SJCRH30 (cell line): ENCODE measurements at places on chromosomes 7 and 10.

GRCh38 chr7:154198481-154198880, 146.3 kb downstream of the DPP6 start:
- no peak for DNase-seq

- no peak for DNase-seq
Measured at GRCh38 chr7:151899513-151900360, 22.8 kb upstream of the PRKAG2 start.

DNA sequence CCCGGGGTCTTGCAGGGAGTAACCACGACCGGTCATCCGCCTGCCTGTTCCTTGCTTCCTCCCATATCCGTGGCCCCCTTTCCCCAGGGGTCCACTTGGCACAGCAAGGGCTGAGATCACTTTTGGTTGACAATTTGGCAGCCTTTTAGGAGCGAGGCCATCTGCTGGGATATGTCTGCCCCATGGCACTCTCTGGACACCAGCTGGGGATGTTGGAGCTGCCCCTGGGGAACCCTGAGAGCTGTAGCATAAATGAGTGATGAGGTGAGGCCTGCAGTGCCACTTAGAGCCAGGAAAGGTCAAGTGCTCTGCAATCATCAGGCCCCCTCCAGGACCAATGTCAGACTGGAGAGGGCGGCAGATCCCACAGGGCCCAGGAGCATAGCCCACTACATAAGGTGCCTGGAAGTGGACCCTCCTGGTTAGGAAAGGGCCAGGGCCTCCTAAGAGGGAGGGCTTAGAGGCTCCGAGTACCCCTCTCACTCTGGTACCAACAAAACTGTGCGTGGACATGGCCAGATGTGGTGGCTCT, 92.1 kb downstream of the HIP1 start:
- peak; percentile 71 for DNase-seq

- no peak for DNase-seq
Measured at GRCh38 chr7:33901199-33901598, 4.1 kb upstream of the BMPER start.

DNA sequence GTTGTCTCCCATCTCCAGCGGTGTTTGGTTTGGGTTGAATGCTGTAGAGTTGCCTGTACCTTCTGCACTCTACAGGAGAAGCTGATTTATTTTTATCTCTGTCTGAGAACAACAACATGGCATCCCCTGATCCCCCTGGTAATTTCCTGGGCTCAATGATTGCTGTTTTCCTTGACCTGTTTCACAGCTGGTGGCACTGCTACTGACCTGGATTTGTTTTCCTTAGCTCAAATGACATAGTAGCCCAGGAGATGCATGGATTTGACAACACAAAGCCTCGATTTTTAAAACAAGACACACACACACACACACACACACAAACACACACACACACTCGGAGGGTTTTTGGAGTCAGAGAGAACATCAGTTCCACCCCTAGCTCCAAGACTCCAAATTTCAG, 301.6 kb downstream of the NRG3 start:
- DNase-seq, result no peak

DNA sequence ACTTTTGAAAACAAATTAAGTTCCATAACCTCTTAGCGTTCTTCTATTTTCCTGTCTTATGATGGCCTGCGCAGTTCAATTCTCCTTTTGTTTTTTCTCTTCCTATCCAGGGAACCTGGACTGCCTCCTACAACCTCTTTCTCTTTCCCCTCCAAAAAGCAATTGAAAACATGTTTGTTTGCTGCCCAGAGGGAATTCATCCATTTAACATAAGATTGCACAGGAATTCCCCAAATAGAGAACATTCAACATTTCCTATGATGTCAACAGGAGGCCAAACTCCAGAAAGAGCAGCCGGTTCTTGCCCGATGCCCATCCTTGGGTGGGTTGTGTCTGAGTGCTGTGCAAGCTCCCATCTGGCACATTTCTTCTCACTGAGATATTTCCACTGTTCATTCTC, 94.2 kb upstream of the NRP1 start:
- no peak for DNase-seq

GRCh38 chr10:124292911-124293615, 125.7 kb downstream of the OAT start:
- DNase-seq, result no peak

DNA sequence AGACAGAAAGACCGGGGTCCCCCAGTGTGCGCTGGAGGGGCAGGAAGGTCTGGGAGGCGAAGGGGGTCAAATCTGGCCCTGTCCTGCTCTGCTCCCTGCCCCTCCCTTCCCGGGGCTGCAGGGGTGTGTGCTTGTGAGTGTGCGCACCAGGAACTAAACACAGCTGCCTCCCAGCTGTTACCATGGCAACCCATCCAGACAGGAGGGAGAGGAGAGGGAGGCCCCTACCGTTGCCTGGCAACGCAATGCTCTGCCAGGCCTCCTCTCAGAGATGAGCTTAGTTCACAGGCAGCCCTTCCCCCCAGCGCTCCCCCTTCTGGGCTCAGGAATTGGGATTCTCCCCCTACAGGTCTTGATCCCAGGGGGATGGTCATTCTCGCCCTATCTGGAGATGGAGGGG, 6.1 kb downstream of the NYAP1 start:
- DNase-seq, result peak; percentile 100

GRCh38 chr10:33570495-33570894, 236.0 kb upstream of the NRP1 start:
- DNase-seq, result no peak

DNA sequence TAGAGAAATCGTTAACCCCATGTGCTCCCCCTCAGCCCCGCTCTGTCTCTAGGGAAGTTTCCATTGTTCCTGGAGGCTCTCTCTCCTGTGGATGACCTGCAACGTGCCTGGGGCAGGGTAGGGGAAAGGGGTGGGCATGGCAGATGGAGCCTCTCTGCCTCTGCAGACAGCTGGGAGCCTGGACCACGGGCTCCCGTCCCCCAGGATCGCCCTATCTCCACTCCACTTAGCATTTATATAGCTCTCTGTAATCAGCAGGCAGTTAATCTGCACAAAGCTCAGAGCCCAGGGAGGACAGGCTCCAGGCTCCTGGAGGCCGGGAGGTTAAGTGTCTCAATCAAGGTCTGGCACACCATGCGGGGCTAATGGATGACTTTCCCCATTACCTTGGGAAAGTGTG, 369.7 kb downstream of the PLXNA4 start:
- DNase-seq, result no peak

GRCh38 chr10:116292493-116292892, 19.5 kb upstream of the GFRA1 start:
- no peak for DNase-seq

DNA sequence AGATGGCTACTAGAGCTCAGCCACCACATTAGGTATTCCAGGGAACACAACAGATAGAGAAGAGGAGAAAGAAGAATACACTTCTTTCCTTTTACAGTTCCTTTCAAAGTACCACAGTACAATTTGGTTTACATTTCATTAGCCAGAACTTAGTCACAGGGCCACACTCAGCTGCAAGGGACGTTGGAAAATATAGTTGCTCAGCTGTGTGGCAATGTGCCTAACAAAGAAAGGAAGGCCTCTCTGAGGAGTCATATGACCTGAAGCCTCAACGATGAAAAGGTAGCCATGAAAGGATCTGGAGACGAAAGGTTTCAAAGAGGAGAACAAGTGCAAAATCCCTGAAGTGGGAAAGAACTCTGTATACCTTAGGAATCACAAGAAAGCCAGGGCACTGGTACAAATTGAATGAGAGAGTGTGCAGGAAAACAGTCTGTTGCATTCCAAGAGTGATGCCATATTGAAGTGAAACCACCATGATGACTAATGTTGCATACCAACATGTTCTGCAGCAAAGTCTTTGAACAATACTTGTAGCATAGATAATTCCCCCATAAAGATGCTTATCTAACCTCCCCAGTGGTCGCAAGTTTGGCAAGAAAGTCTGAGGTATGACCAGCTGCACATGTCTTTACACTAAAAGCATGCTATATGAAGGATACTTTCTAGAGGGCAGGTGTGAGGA, 278.9 kb downstream of the HPSE2 start:
- DNase-seq, result peak; percentile 52

DNA sequence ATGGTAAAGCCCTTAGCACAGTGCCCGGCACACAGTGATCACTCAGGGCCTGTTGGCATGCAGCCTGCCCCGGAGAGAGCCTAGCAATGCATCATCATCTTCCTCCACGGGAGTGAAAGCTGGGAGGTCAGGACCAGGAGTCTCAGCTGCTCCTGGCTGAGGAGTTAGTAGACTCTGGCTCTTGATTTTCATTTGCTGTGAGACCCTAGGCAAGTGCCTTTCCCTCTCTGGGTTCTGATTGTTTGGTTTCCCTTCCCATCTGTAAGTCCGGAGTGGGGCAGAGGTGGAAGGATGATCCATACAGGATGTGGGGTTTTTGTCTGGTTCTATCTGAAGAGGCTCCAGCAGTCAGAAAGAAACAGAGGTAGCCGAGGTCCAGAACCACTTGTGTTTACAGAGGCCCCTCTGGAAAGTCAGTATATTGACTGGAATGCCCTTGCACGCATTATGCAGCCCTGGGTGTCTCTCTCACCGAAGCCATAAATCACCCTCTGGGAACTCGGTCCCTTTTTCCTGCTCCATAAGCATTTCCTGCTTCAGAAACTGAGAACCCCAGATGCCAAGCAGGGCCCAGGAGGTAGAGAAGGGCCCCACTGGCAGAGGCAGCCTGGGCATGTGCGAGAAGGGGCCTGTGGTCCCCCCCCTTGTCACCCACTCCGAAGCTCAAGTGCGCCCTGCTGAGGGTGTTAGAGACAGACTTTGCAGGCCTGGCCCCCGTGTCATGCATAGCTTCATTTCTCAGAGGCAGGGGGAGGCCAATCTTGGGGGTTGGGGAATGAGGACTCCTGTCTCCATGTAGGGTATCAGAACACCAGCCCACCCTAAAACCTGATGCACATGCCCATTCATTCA, 8.5 kb downstream of the UNC5B start:
- no peak for DNase-seq

- DNase-seq, result no peak
Measured at GRCh38 chr7:18771834-18772566, 276.5 kb downstream of the HDAC9 start.

GRCh38 chr10:69317626-69318105, 39.4 kb downstream of the HK1 start:
- DNase-seq, result no peak

DNA sequence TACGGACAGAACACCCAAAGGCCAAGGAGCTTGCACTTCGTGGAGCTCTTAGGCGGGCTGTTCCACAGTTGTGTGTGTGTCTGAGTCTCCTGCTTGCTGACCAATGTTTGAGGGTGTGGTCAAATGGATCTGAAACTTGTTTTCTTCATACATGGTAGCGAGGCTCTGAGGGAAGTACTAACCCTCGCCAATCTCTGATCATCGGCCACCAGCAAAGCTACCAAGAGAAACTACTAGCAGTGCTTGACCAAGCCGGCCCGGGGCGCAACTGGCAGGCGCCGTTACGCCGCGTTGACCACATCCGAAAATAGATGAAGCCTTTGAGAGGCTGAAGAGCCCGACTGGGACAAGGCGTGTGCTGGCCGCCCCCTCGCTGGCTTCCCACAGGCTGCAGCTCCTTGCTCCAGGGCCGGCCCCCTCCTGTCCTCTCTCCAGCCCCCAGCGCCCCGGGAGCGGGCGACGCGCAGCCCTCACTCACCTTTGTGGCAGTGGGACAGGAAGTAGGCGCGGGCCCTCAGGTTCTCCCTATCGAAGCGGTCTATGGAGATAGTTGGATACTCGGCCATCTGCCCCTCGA, 384 bp downstream of the DCLRE1C start:
- DNase-seq, result peak; percentile 55

GRCh38 chr10:51144161-51144781, 70.0 kb downstream of the PRKG1 start:
- no peak for DNase-seq

GRCh38 chr10:70673043-70673928, 980 bp downstream of the ADAMTS14 start:
- peak; percentile 65 for DNase-seq

GRCh38 chr10:13741438-13741837, 154.7 kb downstream of the PRPF18 start:
- DNase-seq, result no peak

DNA sequence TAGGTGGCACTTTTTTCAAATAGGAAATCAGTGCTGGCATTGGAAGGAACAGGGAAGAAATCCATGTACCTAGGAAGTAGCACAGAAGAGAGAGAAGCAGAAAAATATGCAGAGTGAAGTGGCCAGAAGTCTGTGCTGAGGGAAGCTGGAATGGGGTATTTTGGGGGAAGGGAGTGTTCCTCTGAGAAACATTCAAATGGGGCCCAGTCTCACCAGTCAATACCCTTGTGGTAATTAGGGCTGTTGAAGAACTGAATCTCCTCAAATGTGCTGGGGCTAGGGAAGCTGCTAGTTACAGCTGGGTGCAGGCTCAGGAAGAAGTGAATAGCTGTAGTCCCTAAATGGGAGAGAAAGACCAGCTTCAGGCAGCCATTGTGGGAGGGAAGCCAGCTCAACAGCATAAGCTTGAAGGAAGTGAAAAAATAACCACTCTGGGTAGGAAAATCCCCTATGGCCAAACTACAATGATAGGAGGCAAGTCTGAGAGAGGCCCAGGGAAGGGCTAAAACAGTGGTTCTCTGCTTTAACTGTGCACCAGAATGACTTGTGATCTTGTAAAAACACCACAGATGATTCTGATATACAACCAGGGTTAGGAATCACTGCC, 7.6 kb downstream of the NDST2 start:
- DNase-seq, result no peak

DNA sequence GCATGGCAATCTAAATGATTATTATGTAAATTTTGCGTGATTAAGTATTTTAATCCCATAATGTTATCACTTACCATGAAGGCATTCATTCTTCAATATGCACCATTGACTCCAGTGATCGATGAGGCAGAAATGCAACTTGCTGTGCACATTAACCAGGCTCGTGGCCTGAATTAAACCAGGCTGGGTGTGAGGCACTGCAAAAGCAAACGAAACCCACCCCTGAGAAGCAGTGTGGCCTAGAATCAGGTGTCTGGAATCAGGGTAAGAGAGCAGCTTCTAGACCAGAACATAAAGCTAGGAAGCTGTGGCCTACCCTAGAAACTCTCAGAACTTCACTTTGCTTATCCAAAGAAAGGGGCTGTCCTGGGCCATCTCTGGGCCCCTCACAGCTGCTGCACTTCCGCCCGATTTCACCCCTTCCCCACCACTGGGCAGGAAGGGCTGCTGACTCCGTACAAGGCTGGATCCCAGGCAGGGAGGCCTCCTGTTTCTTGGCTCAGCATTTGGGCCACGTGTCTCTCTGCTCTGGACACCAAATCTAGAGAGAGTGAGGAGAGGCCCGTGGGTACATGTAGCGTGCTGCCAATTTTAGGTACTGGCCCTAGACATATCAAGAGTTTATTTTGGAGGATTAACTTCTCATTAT, 4.4 kb downstream of the PTPRE start:
- no peak for DNase-seq

DNA sequence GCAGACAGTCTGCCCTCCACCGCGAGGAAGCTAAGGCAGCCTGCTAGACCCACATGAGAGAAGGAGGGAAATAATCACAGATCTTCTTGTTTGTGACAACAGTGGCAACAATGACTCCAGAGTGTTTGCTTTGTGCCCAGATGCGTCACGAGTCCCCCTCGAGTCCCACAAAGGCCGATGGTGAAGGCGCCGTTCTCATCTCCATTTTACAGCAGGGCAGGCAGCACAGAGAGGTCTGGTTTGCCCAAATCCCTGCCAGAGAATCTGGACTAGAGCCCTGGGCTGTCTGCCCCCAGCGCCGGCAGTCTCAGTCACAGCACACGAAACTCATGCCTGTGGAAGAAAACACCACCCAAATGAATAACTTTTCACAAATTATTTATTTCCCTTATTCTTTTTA, 38.1 kb downstream of the KIAA1549 start:
- no peak for DNase-seq

GRCh38 chr10:63173468-63174232, 40.5 kb downstream of the NRBF2 start:
- DNase-seq, result no peak

GRCh38 chr7:114051871-114052331, 133.1 kb upstream of the PPP1R3A start:
- DNase-seq, result no peak

GRCh38 chr10:46546591-46547540, 9.6 kb downstream of the GPRIN2 start:
- no peak for DNase-seq
